ENCODE measurements at places on chromosomes 6 and 20.

DNA sequence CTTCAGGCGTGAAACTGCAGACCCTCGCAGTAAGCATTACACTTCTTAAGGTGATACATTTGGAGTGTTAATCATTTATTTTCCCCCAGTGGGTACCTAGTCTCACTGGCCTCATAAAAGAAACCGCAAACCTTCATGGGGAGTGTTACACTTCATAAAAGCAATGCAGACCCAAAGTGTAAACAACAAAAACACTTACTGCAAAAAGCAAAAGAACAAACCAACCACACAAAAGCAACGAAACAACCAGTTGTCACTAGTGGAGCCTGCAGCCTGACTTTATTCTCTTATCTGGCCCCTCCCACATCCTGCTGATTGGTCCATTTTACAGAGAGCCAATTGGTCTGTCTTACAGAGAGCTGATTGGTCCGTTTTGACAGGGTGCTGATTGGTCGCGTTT is 23.8 kb downstream of the LY86 start:
- DNase-seq: no peak

DNA sequence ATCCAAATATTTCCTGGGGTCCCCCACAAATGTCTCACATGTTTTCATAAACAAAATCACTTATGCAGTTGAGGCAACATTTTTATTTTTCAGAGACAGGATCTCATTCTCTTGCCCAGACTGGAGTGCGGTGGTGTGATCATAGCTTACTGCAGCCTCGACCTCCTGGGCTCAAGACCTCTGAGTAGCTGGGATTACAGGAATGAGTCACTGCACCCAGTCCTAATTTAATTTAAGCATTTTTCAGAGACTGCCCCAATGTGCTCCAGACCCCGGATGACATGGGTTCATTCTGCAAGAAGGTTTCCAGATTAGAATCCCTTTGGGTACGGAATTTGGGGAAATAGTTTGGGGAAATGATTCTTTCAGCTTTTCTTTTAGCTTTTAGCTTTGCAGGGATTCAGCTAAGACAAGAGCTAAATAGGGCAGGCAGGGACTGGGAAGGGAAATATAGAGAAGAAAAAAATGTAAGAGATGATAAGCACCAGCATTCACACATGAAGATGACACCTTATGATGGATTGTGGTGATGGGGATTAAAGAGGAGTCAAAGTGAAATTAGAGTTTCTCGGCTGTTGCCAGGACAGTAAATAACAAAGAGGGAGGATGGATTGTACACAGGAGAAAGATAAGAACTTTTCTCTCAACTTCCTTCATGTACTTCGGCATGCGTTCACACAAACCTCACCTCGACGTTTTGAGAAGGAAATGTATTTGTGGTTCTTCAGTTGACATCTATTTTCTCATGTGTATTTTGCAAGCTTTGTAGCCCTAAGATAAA is 169.4 kb upstream of the TAB2 start:
- no peak for DNase-seq

- DNase-seq: no peak
Measured at GRCh38 chr6:67679566-67680296, 955.4 kb upstream of the ADGRB3 start.

DNA sequence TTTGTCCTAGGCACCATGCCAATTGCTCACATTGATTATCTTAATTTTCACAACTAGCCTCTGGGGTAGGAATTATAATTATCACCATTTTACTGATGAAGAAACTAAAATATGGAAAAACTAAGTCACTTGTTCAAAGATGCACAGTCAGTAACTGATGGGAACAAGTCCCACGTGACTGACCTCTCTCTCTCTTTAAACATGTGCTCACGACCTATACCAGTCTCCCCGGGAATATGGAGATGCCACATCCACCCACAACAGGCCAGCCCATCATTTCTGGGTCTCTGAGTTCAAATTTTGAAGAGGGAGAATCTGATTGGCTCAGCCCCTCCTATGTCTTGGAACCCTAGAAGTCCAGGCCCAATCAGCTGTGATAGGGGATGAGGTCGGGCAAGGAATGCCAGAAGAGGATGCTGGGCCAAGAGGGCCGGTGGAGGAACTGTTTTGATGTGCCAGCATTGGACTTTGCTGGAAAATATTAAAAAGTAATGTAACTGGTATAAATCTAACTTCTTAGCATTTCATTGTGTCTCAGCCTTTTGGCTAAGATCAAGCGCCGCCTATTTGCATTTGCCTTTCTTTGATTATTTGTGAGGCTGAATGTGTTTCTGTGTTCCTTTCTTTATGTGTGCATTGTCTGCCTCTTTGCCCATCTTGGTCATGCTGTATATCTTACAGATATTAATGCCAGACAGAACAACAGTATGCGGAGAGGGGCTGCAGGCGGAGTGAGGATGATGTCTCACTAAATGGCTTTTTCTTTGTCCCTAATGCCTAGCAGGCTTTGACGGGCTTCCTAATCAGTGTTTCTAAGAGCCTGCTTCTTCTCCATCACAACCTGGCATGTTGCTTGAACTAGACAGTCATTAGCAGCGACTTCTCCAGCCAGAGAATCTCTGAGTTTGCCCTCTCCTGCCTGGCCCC is 126.6 kb downstream of the VEGFA start:
- DNase-seq: peak; percentile 57

DNA sequence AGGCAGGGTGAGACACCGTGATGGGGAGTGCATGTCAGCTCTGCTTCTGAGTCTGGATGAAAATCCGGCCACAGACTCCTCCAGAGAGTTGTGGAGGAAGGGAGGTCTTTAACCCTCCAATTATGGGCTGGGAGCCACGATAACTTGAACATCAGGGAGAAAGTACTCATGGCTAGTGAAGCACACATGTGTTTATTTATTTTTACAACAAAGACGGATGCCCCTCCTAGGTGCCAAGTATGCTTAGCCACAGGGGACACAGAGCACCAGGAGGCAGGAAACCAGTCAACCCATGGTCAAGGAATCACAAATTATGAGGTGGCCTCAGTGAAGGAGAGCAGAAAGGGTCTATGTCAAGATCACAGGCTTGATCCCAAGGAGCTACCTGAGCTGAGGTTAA is 54.1 kb downstream of the ZNF217 start:
- DNase-seq: no peak
